ENCODE measurements at places on chromosomes 3 and 15.

DNA sequence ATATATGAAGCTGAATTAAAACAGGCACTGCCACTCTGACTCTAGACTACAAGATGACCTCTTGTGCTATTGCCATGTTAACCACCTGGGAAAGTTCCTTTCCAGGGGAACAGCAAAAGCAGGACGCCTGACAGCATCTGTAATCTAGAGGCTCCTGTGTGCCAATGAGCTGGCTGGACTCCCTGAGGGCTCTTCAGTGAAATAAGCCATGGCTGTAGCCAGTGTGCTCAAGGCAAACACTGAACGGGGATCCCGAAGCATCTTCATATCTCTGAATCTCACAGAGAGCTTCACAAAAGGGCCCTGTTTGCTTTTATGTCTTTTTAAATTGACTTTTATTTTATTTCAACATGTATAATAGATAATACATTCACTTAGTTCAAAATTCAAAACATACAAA, 57.2 kb downstream of the BFSP2 start:
- no peak for DNase-seq

DNA sequence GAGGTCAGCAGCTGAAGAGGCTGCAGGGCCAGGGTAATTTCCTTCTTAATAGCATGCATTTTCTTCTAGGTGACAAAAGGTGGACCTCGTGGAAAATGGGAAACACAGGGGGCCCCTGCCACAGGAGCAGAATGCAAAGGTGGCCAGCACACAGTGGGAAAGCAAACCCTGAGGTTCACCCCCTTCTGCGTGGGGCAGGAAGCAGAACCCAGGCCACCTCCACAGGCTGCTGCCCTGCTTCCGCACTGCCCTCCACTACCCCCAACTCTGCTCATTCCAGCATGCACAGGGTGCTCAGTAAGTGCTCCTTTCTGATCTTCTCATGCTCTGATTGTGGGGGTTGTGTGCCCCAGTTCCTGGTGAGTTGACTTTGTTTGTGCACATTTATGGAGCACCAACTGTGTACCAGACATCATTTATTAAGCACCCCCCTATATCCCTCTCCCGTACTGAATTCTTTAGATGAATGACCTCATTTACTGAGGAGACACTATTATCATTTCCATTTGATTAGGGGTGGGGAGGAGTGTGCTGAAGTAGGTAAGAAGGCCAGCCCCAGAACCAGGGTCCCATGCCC, 12.7 kb upstream of the FGD5 start:
- no peak for DNase-seq

DNA sequence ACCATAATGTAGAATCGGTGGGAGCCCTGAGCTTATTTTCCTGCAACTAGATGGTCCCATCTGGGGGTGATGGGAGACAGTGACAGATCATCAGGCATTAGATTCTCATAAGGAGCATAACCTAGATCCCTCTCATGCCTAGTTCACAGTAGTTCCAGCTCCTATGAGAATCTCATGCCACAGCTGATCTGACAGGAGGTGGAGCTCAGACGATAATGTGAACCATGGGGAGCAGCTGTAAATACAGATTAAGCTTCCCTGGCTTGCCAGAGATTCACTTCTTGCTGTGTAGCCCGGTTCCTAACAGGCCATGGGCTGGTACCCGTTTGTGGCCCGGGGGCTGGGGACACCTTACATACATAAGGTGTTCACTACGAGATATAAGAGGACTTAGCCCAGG, 67.5 kb upstream of the LRRFIP2 start:
- DNase-seq, result no peak

DNA sequence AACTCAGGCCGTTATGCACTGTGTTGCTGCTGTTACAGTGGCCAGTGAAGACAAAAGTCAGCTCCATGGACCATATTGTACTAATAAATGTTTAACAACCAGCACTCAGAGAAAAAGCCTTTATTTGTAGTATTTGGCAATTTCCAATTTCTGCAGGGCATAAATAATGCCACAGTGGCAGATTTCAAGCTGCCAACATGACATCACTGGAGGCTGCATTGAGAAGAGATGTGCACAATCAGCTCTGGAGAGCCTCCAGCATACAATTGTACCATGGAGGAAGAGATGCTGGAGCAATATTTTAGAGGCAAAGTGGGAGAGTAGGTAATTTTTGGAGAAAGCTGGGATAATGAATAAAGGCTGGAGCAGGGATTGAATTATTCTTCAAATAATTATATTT, 9.7 kb upstream of the ALCAM start:
- DNase-seq, result no peak

DNA sequence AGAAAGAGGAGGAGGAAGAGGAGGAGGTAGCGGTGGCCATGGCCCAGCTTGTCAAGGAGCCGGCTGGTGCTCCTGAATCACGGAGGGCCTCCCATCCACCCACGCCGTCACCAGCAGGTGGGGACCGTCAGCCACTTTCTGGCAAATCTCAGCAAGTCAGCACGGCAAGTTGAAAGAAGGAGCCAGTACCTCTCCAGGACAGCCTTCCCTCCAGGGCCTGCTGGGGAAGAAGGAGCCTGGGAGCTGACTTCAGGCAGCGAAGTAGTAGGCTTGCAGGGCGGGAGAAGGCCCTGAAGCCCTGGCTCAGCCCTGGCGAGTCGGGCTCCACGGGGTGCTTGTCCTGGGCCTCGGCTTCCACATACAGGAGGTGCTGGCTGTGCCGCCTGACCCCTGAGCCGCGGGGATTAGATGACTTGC, 99.2 kb upstream of the TRPM1 start:
- DNase-seq, result no peak

GRCh38 chr15:88688394-88688933, 49.6 kb downstream of the ISG20 start:
- DNase-seq, result no peak

DNA sequence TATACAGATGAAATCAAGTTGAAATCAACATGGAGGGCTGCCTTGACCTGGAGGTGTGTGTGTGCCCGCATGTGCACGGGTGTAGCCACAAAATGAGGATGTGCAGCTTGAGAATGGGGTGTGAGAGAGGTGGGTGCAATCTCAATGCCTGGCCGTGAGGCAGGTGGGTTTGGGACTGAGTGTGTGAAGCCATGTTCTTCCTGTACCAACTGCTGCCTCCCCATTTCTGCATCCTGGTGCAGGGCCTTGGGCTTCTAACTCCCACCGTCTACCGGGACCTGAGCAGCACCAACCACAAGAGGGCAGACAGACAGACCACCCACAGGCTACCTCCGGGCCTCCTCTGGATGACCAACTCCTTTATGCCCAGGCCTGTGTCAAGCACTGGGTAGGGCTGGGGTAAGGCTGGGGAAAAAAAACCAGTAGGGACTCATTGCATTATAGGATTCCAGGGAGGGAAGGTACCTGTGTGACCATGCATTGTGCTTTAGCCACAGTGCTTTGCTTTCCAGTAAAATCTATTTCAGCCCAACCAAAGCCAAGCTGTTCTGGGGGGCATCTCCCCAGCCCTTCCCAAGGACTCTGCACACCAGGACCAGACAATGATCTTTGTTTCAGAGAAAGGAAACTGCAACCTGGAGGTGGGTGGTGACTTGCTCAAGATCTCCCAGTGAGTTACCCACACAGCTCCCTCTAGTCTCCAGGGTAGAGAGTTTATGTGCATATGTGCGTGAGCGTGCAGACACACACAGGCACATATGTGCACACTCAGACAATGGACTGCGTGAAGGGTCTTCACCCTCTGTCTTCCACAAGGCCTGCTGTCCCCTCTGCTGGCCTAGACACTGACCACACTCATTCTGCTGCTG, 162.2 kb upstream of the TLE3 start:
- DNase-seq, result no peak

Data from activated CD4-positive, CD25-positive, alpha-beta regulatory T cell treated with anti-CD3 and anti-CD28 coated beads, Interleukin-2, amount 50 U/mL, for 72 hours (primary cell).